Panc1 (cell line): ENCODE measurements at places on chromosomes 4 and X. TPM values are rescaled to one million over a fixed set of nuclear protein-coding genes. Genes with fewer than 3 reads are reported as not detected.

CLGN gene
- 5.4 TPM for total RNA-seq

DMRTC1B gene
- total RNA-seq = not detected

CSAG2 gene
- total RNA-seq = not detected

CACNA1F gene
- not detected for total RNA-seq

CENPVL1 gene
- not detected for total RNA-seq

XAGE1A gene
- not detected for total RNA-seq

HMGN5 gene
- total RNA-seq = 1.5 TPM
